ENCODE measurements at places on chromosomes 6 and 20.
A peak's percentile ranks its signal among the peaks of the same experiment; 100 is the strongest.

GRCh38 chr6:46381579-46381978 is 109.7 kb downstream of the RCAN2 start:
- H3K27ac ChIP-seq = no peak overlapping the region
- peaks cover 24% of the 10 kb centered on the region for H3K4me1 ChIP-seq
- H3K4me3 ChIP-seq = no peak overlapping the region
- H3K36me3 ChIP-seq = no peaks in the 10 kb centered on the region
- H3K27me3 ChIP-seq = peaks cover 10% of the 10 kb centered on the region

- no peak overlapping the region for H3K27ac ChIP-seq
- H3K36me3 ChIP-seq = peaks cover 16% of the 10 kb centered on the region
- DNase-seq = no peak
- H3K27me3 ChIP-seq = peaks cover 33% of the 10 kb centered on the region
These were observed 9.7 kb downstream of the TFAP2D start for GRCh38 chr6:50722829-50723554.

DNA sequence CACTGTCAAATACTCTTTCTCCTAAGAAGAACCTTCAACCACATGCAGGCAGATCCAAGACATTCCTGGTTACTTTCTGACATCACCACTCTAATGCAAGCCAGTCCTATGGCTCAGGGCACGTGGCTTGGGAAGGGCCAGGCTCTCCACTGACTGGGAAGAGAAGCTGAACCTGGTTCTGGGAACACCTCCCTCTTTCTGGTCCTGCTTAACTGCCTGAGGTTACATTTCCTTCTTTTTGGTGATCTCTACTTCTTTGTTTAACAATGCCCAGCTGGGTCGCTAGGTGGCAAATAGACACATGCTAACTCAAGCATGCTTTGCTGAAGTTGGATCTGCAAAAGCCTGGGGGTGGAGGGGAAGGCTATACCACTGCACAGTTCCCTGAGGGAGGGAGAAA is 249.8 kb downstream of the GMDS start:
- no peak overlapping the region for H3K27ac ChIP-seq
- no peaks in the 10 kb centered on the region for H3K36me3 ChIP-seq
- H3K4me3 ChIP-seq = no peak overlapping the region
- peaks cover 3% of the 10 kb centered on the region for H3K4me1 ChIP-seq

- H3K27me3 ChIP-seq = peaks cover 30% of the 10 kb centered on the region
- H3K4me3 ChIP-seq = no peak overlapping the region
- H3K27ac ChIP-seq = no peak overlapping the region
- DNase-seq = no peak
These were observed 109.7 kb downstream of the BFSP1 start for GRCh38 chr20:17421493-17421892.

GRCh38 chr20:6142348-6142993 is 19.6 kb upstream of the FERMT1 start:
- DNase-seq = peak; percentile 69
- H3K36me3 ChIP-seq = no peaks in the 10 kb centered on the region
- H3K27ac ChIP-seq = no peak overlapping the region
- no peak overlapping the region for H3K4me3 ChIP-seq
- peaks cover 25% of the 10 kb centered on the region for H3K27me3 ChIP-seq
- no peaks in the 10 kb centered on the region for H3K4me1 ChIP-seq

DNA sequence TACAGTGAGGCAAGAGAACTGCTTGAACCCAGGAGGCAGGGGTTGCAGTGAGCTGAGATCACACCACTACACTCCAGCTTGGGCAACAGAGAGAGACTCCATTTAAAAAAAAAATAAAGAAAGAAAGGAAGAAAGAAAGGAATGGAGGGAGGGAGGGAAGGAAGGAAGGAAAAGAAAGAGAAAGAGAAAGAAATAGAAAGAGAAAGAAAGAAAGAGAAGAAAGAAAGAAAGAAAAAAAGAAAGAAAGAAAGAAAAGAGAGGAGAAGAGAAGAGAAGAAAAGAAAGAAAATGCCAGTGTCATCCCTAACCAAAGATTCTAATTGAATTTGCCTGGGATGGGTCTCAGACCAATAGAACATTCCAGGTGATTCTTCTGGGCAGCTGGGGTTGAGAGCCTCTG is 4.2 kb downstream of the TGM3 start:
- H3K27me3 ChIP-seq = peaks cover 17% of the 10 kb centered on the region
- H3K4me1 ChIP-seq = no peaks in the 10 kb centered on the region

DNA sequence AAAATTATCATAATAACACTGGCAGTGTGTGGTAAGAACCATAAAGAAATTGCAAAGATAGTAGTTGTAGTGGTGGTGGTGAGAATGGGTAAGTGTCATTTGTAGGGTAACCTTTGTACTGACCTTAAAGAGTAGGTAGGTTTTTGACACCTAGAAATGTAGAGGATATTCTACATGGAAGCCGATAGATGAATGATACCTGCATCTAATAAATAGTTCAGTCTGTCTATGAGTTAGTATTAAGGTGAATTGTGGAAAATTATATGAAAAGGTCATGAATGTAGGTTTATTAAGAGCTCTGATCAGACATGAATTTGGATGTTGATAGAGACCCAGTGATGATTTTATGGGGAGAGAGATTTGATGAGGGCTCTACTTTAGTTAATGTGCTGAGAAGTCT is 78.1 kb downstream of the MYO6 start:
- H3K4me1 ChIP-seq = peaks cover 5% of the 10 kb centered on the region
- H3K36me3 ChIP-seq = no peaks in the 10 kb centered on the region
- H3K27ac ChIP-seq = no peak overlapping the region
- DNase-seq = no peak
- H3K4me3 ChIP-seq = no peak overlapping the region
